ENCODE measurements at places on chromosomes 7 and 10.

DNA sequence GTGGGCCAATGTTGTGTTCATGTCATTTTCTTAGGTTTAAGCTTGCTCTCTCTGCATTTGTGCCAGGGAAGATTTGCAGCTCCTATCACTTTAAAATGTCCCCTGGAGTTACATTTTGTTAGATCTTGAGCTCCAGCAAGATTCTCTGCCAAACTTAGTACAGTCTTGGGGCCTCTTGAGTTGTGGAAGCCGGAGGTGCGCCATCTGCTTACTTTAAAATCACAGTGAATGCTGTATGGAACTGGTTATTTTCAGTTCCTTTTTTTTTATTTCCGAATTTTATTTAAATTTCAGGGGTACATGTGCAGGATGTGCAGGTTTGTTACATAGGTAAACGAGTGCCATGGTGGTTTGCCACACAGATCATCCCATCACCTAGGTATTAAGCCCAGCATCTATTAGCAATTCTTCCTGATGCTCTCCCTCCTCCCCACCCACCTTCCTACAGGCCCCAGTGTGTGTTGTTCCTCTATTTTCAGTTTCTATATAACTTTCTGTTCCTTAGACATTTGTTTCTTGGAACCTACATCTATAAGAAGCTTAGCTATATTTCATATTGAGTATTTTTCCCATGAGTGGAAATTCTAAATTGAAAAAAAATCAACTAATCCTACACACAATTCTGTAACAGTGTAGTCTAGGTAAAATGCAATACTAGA, 114.4 kb upstream of the CREB5 start:
- DNase-seq = no peak

GRCh38 chr10:110827410-110827809, 44.3 kb upstream of the PDCD4 start:
- DNase-seq = no peak

GRCh38 chr7:145398758-145399157, 562.9 kb upstream of the TPK1 start:
- no peak for DNase-seq

- no peak for DNase-seq
These were observed 1.3 kb upstream of the LRRC18 start for GRCh38 chr10:48940958-48941357.

GRCh38 chr7:22733761-22734160, 6.8 kb downstream of the IL6 start:
- DNase-seq = no peak
